Endothelial cell (in vitro differentiated cells): ENCODE measurements at places on chromosomes 6 and 20.

DNA sequence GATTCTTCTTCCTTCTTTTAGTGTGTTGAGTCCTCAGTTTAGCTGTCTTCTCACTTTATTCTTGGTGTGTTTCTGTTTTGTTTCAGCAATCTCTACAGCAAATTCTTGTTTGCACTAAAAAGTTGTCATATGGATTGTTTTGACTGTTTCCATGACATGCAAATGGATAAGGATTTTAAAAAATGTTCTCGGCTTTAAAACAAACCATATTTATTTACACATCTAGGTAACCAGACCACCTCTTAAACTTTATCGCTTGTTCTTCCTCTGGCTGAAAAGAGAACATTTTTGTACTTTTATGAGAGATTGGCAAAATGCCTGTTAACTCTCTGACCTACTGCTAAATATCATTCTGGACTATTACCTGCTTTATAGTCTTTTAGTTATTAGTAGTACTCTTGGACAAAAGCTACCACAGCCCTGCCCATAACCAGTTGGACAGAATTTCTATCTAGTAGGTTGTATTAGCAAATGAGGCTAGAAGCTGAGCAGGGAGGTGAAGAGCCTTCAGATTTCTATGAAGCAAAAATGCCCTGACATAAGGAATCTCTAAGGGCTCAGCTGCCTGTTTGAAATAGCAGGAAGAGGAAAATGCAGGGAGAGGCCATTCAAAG lies 268.3 kb downstream of the CD109 start:
- DNase-seq = no peak

GRCh38 chr6:63352544-63353285 lies 32.9 kb upstream of the LGSN start:
- DNase-seq = peak; percentile 15

DNA sequence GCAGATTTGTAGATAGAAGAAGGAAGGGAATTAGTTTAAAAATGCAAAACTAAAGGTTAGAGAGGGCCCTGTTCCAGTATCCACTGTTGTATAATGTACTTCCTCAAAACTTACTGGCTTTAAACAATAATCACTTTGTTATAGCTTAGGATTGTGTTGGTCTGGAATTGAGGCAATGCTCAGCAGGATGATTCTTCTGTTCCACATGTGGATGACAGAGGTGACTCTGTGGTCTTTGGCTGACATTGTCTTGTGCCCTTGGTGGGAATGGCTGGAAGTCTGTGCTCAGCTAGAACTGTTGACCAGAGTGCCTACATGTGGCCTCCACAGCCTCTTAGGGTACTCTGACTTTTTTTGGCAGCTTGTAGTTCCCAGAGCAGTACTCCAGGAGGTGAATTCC lies 143.4 kb downstream of the AIG1 start:
- DNase-seq = no peak

GRCh38 chr20:37333130-37333847 lies 12.7 kb upstream of the SRC start:
- DNase-seq = no peak

DNA sequence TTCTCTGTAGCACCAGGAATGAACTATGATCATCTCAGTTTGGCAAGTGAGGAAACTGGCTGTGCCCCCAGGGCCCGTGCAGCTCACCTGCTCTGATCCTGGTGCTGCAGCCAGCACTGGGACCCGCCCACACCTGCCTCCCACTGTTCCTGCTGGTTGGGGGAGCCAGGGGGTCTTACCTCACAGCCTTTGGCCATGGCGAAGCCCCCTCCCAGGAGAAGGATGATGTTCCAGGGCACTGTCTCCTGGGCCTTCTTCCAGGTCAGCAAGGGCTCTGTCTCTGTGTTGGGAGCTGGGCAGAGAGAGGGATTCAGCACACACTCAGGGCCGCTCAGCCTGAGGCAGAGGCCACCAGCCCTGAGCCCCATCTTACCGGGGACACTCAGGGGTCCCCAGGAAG lies 24.9 kb upstream of the OCSTAMP start:
- DNase-seq = no peak

DNA sequence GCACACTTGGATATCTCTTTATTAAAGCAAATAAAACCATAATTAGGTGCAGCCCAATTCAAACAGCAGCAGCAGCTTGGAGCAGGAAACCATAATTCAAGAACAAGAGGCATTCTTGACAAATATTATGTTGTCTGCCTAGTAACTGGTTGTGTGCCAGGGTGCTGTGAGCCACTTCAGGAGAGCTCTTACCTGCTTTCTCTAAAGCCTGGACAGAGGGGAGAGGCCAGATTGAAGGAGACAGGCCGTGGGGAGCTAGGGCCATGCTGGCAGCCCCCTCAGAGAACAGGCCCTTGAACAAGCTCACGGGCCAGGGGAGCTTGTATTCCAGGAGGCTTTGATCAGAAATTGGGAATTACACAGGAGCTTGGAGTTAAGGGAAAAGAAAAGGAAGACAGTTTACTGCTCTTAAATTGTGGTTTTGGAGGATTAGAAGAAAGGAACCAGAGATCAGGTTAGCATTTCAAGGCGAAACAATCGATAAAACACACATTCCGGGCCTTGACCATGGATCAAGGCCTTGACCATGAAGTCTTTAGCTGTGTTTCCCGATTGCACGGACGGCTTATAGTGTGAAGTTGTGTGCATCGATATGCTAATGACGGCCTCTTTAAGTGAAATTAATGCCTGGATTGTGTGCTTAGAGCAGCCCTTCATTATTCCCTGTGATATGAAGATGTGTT lies 69.8 kb upstream of the NKX2-2 start:
- DNase-seq = no peak

DNA sequence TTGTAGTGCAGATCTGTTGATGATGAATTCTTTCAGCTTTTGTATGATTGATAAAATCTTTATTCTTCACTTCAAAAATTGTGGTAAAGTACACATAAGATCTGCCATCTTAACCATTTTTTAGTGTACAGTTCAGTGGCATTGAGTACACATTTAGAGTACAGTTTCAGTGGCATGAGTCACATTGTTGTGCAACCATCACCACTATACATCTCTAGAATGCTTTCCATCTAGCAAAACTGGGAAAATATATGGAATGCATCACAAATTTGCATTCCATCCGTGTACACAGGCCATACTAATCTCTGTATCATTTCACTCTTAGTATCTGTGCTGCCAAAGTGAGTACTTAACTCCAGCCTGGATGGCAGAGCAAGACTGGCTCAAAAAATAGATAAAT lies 28.7 kb downstream of the SIRPD start:
- DNase-seq = no peak

GRCh38 chr20:297925-298775 lies 780 bp downstream of the ZCCHC3 start:
- DNase-seq = peak; percentile 44

GRCh38 chr6:168264593-168265335 lies 54.8 kb downstream of the DACT2 start:
- no peak for DNase-seq

GRCh38 chr20:13119583-13119982 lies 101.5 kb upstream of the ISM1 start:
- peak; percentile 63 for DNase-seq

- no peak for DNase-seq
Observed at GRCh38 chr6:14918200-14918907, 327.5 kb upstream of the JARID2 start.

DNA sequence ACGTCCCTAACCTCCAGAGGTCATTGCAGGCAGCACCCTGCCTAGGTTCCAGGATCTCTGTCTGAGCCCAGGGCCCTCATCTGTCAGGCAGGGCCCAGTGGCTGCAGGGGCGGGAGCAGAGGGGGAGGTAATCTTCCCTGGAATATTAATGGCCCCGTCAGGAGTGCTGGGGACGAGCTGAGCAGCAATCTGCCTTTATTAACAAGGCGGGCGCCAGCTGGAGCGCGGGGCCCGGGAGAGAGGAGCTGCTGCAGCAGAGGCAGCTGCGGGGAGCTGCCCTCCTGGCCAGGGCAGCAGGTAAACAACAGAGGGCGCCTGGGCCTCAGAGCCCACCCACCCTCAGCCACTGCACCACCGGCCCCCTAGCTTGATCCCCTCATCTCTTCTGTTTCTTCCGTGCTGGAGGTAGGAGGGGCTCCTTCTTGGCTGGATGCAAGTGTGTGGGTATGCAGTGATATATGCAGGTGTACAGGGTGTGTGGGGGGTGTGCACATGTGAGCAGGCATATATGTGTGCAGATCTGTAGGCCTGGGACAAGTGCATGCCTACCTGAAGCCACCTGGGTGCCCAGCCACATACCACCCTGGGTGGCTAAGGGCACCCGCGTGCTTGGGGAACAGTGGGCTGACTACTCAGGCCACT lies 131.8 kb upstream of the MLN start:
- no peak for DNase-seq

- no peak for DNase-seq
Observed at GRCh38 chr20:4320291-4320690, 304.9 kb upstream of the RNF24 start.

GRCh38 chr20:20658871-20659431 lies 53.5 kb downstream of the RALGAPA2 start:
- no peak for DNase-seq

GRCh38 chr6:11244387-11245126 lies 12.1 kb upstream of the NEDD9 start:
- no peak for DNase-seq

GRCh38 chr20:57051096-57051495 lies 215.3 kb downstream of the BMP7 start:
- no peak for DNase-seq

GRCh38 chr20:23013429-23013828 lies 21.7 kb upstream of the SSTR4 start:
- DNase-seq = no peak
